ENCODE measurements at places on chromosomes 1 and 21.

DNA sequence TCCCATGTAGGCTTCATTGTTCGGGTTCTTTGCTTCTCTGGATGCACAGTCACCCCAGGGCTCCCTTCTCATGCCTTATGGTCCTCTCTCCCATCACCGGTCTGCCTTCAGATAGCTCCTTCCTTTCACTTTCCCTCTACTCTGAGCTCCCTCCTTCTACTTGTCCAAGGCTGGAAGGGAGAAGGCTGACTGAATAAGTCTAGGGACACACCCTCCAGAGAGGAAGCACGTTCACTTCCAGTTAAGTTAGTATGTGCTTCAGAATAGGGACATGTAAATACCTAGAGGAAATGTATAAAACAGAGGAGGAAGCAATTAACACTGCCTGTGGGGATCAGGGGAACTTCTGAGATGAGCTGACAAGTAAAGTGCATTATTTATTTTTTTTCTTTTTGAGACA, 23.5 kb downstream of the CXADR start:
- DNase-seq: no peak

DNA sequence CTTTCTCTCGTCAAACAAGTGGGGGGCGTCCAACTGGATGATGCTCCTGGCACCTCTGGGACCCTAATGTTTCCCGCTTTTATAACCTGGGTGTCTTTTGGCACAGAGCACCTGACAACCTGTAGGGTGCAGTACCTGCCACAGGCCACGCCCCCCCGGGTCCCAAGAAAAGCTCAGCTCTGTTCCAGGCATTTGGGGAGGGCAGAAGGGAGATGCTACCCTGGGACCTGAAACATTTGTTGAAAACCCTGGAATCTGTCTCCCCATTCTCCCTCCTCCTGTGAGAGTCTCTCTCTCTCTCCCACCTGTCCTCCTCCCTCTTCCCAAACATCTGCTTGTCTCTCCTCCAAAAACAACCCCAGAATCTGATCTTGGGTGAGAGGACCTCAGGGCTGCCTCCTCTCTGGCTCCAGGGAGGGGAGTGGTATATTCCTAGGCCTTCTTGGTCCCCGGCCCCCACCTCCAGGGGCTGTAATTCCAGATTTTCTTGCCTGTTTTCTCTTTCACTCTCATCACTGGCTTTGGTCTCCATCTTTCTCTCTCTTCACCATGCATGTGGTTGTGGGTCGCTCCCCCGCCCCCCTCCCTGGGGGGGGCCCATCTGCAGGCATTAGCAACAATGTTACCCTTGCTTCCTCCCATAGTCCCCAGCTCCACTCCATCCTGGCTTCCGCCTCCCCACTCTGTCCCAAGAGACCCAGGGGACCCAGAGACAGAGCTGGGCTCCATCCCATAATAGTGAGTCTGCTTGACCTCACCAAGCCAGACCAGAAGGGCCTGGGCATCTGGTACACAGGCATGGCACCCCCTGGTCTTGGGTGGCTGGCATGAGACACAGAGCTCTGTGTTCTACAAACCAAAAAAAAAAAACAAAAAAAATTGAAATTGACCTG, 4.1 kb downstream of the AHDC1 start:
- DNase-seq: no peak

DNA sequence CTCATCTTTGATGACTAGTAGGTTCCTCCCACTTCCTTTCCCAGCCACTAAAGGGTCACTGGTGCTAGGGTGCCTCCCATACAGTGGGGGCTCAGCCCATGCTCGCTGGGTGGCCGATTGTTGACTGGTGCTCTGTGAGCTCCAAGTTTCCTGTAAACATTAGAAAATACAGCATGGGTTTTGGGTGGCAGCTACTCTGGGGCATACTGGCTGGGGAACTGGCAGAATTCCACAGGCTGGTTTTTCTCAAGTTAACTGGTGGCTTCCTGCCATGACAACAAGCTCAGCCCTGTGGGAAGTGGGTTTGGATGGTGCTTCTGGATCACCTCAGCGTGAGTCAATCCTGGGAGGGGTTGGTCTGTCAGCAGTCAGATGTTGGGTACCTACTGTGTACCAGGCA, 28.7 kb upstream of the CRNN start:
- no peak for DNase-seq

- no peak for DNase-seq
Measured at GRCh38 chr1:236338096-236338495, 56.0 kb upstream of the EDARADD start.

DNA sequence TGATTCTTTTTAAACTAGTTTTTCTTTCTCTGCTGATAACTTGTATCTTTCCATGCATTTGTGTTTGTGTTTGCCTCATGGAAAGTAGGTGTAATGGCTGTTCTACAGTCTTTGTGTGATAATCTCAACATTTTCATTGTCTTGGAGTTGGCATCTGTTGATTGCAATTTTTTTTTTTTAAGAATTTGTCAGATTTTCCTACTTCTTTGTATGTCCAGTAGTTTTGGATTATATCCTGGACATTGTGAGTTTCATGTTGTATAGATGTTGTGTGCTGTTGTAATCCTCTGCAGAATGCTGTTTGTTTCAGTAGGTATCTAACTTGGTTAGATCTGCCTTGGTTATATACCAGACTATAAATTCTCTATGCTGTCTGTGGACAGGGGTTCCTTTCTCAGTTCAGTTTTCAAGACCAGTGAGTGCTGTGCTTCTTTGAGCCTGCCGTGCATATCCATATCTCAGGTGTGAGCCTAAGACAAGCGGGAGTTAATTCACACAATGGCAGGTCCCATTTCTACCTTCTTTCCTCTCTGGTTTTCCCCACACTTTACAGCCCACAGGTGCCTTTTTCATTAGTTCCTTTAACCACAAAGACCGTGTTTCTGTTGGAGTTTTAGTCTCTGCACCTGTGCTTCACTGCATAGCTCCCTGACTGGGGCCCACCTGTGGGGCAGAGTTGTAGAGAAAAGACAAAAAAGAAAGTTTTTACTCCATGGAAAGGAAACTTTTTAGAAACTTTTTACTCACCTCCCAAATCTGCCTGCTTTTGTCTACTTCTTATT, 69.9 kb downstream of the ITSN1 start:
- no peak for DNase-seq

- no peak for DNase-seq
Measured at GRCh38 chr1:204288021-204288588, 71.6 kb downstream of the PLEKHA6 start.

DNA sequence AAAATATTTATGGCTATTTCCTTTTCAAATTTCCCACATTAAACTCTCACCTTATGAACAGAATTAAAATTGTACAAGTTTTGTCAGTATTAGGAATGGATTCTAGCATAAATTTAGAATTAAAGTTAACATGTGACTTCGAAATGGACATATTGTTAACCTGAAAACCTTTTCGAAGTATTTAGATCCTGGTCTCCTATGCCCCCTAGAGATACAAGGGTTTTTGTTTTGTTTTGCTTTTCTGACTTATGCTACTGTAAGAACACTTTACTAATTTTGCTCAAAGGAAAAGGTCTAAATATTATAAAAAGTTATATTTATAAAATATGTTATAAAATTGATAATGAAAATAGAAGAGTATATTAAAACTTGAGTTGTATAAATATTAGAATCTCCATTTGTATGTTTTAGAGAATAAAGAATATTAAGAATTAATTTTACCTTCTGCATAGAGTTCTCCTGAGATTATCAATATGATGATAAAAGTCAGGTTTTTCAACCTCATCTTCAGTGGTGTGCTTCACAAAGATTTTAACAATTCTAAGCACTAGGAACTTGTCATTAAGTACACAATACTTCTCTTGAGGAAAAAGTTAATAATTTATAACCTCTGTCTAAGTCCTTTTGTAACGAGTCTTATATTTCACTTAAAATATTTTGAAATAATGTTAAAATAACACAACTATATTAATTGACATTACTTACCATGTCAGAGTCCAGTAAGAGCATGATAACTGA, at the start of gene F13B:
TSS of gene F13B (minus strand) at position 542 of the 738 bp plus-strand sequence. CDS start at position 505, 37 bp downstream.
- no peak for DNase-seq

- DNase-seq: no peak
Measured at GRCh38 chr1:110864287-110864686, 8.7 kb upstream of the CD53 start.

GRCh38 chr1:96357141-96357765, 364.3 kb upstream of the PTBP2 start:
- no peak for DNase-seq

DNA sequence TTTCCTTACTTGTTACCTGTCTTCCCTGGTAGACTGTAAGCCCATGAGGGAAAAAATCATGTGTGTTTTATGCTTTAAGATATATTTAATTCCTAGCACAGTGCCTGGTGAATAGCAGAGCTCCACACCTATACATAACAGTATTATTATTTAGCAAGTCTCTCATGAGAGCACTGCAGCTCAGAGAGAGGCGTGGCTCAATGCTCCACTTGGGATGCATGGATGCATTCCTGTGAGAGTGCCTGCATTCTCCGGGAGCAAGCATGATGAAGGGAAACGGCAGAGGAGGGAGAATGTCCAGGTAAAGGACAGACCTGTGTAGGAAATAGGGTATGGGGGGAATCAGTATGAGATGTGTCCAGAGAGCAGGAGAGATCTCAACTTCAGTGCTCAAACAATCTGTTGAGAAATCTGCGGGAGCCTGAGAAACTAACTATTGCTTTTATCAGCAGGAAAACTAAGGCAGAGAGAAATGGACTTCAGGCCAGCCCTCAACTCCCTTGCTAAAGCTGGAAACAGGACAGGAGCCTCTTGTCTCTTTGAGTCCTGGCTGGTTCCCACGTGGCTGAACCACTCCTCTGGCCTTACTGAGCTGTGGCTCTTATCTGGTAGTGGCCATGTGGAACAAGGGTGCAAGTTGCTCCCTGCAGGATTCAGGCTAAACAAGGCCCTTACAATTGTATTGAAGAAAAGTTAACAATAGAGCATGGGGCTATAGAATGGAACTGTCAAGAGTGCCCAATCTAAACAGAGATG, 113.1 kb downstream of the KCNN3 start:
- DNase-seq: no peak

DNA sequence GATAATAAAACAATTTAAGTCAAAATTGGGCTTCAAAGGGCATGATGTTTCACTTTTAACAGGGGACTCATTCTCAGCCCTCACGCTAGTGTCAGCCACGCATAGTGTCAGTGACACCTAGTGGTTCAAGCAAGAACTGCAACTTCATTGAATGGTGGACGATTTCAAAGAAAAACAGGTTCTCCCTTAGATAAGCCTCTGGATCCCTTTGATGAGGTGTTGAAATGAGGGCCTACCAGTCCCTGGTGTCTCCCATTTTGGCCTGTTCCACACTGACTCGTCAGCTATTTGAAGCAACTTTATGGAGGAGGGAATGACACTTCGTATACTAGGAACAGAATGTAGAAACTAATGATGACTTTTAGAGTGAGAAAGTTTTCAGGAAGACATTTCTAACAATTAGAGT, 56.2 kb downstream of the FCRL5 start:
- no peak for DNase-seq

DNA sequence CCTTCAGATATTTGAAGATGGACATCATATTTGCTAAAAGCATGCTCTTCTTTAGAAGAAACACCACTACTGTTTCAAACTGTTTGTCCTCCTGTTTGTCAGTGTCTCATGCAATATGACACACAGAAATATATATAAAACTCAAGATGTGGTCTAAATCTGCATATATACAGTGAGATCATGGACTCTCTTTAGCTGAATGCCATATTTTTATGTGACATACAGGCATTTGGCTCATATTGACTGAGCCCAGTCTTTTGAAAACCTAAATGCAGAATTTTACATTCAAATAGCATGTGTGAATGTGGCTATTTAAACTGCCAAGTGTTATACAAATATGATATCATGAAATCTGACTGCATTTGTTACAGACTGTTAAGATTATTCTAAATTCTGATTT, 18.4 kb downstream of the GDAP2 start:
- no peak for DNase-seq

DNA sequence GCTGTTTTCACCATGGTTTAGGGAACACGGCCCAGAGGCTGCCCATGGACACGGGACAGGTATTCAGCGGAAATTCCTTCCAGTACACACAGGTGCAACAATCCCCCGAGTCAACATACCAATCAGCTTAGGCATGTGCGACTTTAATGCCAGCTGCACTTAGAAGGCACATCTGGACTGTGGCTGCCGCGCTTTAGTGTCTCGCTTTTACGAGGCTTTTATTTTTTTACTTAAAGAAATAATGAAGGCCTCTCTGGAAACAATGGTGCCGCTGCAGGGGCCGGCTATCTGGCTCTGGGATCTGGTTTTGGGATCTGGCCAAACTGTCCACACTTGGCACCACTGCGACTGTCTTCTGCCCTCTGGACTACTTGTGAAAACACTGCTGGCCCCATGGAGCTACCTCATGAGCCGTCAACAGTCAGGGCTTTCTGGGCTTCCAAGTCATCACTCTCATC, 55.5 kb downstream of the SLC66A1 start:
- DNase-seq: no peak

GRCh38 chr1:65769636-65770035, 23.1 kb upstream of the PDE4B start:
- no peak for DNase-seq

- no peak for DNase-seq
Measured at GRCh38 chr1:243924588-243925349, 74.7 kb upstream of the AKT3 start.

DNA sequence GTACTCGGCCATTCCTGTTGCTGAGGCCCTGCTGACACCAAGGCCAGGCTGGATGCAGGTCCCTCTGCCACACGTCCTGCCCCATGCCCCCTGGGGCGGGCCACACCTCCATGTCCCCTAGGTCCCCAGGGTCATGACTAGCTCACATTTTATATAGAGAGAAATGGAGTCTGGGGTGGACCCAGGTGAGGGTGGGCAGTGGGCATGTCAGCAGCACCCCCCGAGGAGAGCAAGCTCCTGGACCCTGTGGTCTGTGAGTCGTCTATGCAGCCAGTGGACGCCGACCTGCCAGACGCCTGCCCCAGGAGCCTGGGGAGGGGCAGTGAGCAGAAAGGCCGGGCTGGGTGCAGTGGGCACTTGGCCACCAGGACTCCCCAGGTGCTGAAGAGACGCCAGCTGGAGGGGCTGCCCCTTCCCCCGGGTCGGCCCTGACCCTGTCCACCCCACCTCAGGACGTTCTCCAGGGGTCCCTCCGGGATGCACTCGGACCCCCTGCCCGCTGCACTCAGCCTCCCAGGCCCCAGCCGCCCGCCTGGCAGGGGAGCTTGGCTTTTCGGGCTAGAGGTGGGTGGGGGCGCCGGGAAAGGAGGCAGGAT, 15.9 kb downstream of the SAMD11 start:
- DNase-seq: no peak

GRCh38 chr1:204196068-204196795, at the start of gene KISS1:
Gene KISS1, minus strand, starts transcription at chr1:204196491. Its CDS starts 3,615 bp downstream, at chr1:204192876.
- no peak for DNase-seq

GRCh38 chr1:161864577-161864976, 98.5 kb downstream of the ATF6 start:
- DNase-seq: no peak

All from activated naive CD4-positive, alpha-beta T cell treated with anti-CD3 and anti-CD28 coated beads, Interleukin-2, amount 50 U/mL, for 72 hours (primary cell).